T-helper 2 cell treated with Interferon-gamma antibody and Interleukin-4, amounts not matched to agents 100 ng/mL and 5 ng/mL, for 36 hours (primary cell): ENCODE measurements at places on chromosomes 3 and 15. TPM values are rescaled to one million over a fixed set of nuclear protein-coding genes. Genes with fewer than 3 reads are reported as not detected.

The VGLL4 gene
- 46.7 and 48.4 TPM in 2 replicates for total RNA-seq

The RBP2 gene
- total RNA-seq = not detected in 2 replicates

The LMCD1 gene
- total RNA-seq = 1.1 and 1.2 TPM in 2 replicates

The COL7A1 gene
- total RNA-seq = 1.1 and 1.5 TPM in 2 replicates

The KY gene
- total RNA-seq = not detected in 2 replicates

The C3orf20 gene
- total RNA-seq = 0.20 and 0.30 TPM in 2 replicates

The PDCD10 gene
- 64.9 and 67.9 TPM in 2 replicates for total RNA-seq

The ALDH1A2 gene
- 0.32 TPM in 1 of 2 replicates, not detected in the other for total RNA-seq

The GXYLT2 gene
- total RNA-seq = not detected in 2 replicates

The FOXB1 gene
- 1.5 and 1.6 TPM in 2 replicates for total RNA-seq

The OSTN gene
- not detected in 2 replicates for total RNA-seq

The SPSB4 gene
- total RNA-seq = not detected in 2 replicates

The FURIN gene
- 211 and 222 TPM in 2 replicates for total RNA-seq

The STAC gene
- not detected in 2 replicates for total RNA-seq

The C3orf49 gene
- total RNA-seq = not detected in 2 replicates

The TRPM1 gene
- not detected in 2 replicates for total RNA-seq

The GABRG3 gene
- not detected in 2 replicates for total RNA-seq

The MST1R gene
- total RNA-seq = 2.1 and 3.2 TPM in 2 replicates

The PPM1M gene
- 59.5 and 60.2 TPM in 2 replicates for total RNA-seq

The CTXN2 gene
- 0.05 TPM in 1 of 2 replicates, not detected in the other for total RNA-seq

The DNAJC13 gene
- total RNA-seq = 37.5 and 42.3 TPM in 2 replicates

The PPP1R14D gene
- total RNA-seq = not detected in 2 replicates

The CD200 gene
- 9.4 and 10.4 TPM in 2 replicates for total RNA-seq

The TGM4 gene
- total RNA-seq = not detected in 2 replicates

The C15orf62 gene
- 0.89 and 1.4 TPM in 2 replicates for total RNA-seq
